Placental pericyte (primary cell): ENCODE measurements at places on chromosomes 6 and 20. TPM values are rescaled to one million over a fixed set of nuclear protein-coding genes. Genes with fewer than 3 reads are reported as not detected.

The PRPH2 gene
- total RNA-seq: 2.6 and 3.9 TPM in 2 replicates

The MEA1 gene
- 60.1 and 63.2 TPM in 2 replicates for total RNA-seq

The TREM2 gene
- total RNA-seq: 0.22 TPM in 1 of 2 replicates, not detected in the other

The LINC00237 gene
- total RNA-seq: not detected in 2 replicates

The ECT2L gene
- total RNA-seq: not detected in 2 replicates
